ENCODE measurements at places on chromosomes 12 and 14.

- no peak for DNase-seq
These were observed 42.5 kb downstream of the GALNT9 start for GRCh38 chr12:132286912-132287311.

- DNase-seq: no peak
These were observed 73.9 kb downstream of the SPPL3 start for GRCh38 chr12:120830052-120830940.

DNA sequence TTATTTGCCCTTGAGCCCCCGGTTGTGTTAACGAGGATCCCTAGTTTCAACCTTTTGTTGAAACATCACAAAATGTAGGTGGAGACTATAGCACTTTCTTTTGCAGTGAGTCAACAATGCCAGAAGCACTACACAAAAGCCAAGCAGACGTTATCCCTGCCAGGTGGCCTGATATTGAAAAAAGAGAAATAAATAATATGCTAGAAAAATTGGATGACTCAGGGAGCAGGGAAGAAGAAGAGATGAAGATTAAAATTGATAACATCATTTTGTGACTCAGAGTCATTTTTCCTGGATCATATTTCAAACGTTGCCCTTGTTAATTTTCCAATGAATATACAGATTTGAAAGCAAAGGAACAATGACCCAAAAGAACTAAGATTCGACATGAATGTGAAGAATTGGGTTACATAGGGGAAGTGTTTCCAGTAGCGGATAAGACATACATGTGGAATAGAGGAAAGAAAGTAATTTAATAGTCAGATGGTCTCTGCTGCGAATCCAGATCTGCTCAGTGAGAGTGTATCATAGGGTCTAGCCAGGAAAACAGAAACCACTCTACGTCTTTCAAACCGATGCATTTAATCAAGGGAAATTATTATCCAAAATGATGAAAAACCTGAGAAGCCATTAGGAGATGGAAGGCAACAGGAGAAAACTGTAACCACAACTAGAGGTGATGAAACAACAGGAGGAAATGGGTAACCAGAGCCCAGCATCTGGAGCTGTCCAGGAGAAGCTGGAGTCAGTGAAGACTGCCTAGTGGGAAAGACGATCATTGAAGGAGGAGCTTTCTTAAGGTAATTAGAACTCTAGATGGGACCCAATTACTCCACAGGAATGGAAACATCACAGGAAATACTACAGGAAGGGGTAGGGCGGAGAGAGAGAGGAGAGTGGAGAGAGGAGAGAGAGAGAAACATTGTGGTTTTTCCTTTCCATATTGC, 57.9 kb downstream of the RERG start:
- DNase-seq: no peak

DNA sequence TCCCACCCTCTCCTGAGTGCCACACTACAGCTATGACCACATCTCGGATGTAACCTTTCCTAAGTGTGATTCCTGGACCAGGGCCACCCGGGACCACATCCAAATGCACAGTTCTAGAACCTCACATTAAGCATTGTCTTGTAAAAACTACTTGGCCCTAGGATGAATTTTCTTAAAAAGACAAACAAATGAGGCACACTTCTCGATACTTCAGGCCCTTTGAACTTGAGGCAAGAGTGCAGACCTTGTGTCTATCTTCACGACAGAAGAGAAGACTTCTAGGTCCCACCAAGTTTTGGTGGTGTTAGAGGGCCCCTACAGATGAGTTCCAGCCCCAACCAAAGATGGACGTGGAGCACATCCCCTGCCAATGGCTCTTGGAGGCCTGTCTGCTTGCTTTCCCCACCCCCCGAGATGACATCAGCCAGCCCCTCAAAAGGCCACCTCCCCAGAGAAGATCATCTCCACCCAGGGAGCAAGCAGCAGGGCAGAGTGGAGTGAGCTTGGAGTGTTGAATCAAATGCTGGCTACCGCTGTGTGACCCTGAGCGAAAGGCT, 9.3 kb downstream of the ISCU start:
- no peak for DNase-seq

- peak; percentile 18 for DNase-seq
These were observed at the start of gene SMAGP for GRCh38 chr12:51270067-51270950. Gene SMAGP (minus strand): TSS chr12:51270415. CDS start chr12:51269278, 1,137 bp downstream.

- no peak for DNase-seq
These were observed 155.1 kb upstream of the HMGA2 start for GRCh38 chr12:65668981-65669695.

Measured in NCI-H2029 treated with DMSO at 0.1 percent for 48 hours (cell line).